Vagina (tissue), 2 donors: ENCODE measurements at places on chromosomes 5 and 9. TPM values are rescaled to one million over a fixed set of nuclear protein-coding genes. Genes with fewer than 3 reads are reported as not detected.

- DNase-seq: no peak
Measured at GRCh38 chr5:1658665-1659064, 134.9 kb upstream of the LPCAT1 start.

GRCh38 chr9:136762915-136763648, 1.2 kb downstream of the LCN15 start:
- no peak for DNase-seq

GRCh38 chr5:66606713-66607112, 10.5 kb downstream of the MAST4 start:
- DNase-seq: no peak

Gene DPYSL3
- total RNA-seq: 68.5 TPM

DNA sequence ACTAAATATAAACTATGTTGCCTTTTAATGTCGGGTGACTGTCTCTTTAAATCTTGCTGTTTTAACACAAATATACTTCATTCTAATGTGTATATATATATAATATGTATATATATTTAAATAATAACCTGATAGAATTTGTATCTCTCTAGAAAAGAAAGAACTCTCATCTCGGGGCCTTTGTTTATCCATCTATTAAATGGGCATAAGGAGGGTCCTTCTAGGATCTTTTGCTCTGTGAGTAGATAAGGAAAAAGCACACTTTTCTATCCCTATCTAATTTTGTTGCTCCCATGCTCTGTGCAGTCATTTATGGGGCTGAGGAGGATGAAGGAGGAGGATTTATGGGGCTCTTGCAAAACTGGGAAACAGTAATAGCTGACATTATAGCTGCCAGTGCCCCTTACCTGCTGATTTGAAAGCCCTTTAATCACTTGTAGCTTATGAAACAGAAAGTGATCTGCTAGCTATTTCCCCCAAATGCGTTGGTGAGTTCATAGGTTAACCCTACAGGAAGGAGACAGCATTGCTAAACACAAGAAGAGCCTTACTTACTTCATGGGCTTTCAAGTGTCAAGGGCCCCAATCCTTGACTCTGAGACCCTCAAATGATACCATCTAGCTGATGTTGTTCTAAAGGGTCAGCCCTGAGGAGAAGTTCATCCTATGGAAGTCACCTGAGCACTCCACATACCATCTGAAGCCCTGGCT, 5.8 kb upstream of the PPARGC1B start:
- DNase-seq: no peak

GRCh38 chr9:18421391-18421790, 52.6 kb upstream of the ADAMTSL1 start:
- DNase-seq: no peak

DNA sequence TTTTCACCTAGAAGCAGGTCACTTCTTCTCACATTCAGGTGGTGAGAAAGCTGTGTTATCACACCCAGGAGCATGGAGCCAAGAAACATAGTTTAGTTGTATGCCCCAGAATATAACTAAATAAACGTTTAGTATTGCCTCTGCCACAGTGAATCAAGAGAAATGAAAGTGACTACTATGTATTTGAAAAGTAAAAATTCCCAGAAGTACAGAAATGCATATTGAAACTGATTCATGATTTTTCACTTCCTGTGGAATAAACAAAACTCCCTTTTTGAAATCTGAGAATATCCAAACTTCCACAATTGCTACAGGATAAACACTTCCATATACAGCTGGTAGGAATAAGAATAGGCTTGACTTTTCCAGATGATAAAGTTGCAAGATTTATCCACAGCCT, 15.3 kb upstream of the NINJ1 start:
- DNase-seq: no peak

GRCh38 chr5:65017636-65018035, 248.9 kb downstream of the CWC27 start:
- DNase-seq: no peak

DNA sequence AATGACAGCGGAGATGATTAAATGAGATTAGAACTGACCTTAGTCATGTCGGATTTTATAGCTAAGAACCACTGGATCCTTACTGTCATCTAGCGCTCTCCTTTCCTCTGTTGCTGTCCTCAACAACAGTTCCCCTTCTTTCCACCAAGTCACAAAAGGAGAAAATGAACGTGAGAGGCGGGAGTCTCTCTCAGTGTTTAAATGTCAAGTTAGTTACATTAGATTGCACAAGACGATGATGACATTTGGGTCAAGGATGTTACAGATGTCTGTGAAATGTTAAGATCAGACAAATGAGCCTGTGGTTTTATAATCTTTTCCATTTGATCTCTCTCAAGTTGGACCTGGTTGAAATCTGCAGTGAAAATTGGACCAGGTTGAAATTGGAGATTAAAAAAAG, 53.5 kb downstream of the FBXO38 start:
- no peak for DNase-seq

GRCh38 chr9:98357921-98358535, 102.6 kb upstream of the TBC1D2 start:
- no peak for DNase-seq

- DNase-seq: no peak
Measured at GRCh38 chr9:31541721-31542281, 842.6 kb upstream of the ACO1 start.

Gene OR1J4
- not detected for total RNA-seq

DNA sequence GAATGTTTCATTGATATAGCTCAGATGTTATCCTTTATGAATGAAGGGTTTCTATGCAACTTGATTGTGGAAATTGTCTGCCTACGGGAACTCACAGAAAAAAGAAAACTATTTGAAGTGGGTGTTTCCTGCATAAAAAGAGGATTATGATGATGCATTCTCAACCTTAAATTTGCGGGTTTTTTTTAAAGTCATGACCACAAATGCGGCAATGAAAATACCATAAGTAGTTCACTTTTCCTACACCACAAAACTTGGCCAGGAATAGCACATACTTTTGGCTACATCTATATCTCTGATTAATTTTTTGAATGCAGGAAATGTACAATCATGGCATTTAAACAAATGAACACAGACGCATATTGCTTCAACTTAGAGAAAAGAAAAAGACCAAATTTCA, 754.7 kb downstream of the DTWD2 start:
- no peak for DNase-seq

GRCh38 chr5:161064297-161064696, 212.3 kb upstream of the ATP10B start:
- DNase-seq: no peak

- no peak for DNase-seq
Measured at GRCh38 chr5:134576386-134577021, 51.0 kb downstream of the JADE2 start.

DNA sequence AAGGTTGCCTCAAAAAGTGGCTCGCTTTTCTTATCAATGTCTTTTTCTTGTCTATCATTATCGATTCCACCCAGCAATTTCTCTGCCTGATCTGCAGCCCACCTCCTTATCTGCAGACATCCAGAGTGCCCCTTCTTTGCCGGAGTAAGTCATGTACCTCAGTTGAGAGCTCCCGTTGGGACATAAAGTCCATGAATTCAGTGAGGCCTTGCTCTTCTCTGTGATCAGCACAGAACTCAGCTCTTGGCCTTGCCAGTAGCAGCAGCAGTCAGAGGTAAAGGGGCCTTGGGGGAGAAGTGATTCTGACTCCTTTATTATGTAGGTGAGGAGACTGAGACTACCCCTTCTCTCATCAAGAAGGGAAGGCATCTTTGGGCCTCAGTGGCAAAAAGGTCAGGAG, 24.9 kb upstream of the DCAF12 start:
- no peak for DNase-seq

DNA sequence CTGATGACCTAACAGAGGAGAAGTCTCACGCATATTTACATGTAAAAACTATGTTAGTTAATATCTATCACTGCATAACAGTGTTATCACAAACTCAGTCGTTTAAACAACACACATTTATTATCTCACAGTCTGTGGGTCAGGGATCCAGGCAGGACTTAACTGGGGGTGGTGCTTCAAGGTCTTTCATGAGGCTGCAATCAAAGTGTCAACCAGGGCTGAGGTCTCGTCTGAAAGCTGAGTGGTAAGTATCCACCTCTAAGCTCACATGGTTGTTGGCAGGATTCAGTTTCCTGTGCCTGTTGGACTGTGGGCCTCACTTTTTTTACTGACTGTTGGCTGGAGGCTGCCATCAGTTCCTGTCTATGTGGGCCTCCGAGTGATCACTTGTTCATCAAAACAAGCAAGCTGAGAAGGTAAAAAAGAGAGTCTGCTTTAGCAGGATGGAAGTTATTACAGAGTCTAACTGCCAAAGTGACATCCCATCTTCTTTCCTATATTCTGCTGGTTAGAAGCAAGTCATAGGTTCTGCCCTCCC, 188.6 kb downstream of the CARTPT start:
- DNase-seq: no peak

Gene TMC1
- total RNA-seq: not detected

DNA sequence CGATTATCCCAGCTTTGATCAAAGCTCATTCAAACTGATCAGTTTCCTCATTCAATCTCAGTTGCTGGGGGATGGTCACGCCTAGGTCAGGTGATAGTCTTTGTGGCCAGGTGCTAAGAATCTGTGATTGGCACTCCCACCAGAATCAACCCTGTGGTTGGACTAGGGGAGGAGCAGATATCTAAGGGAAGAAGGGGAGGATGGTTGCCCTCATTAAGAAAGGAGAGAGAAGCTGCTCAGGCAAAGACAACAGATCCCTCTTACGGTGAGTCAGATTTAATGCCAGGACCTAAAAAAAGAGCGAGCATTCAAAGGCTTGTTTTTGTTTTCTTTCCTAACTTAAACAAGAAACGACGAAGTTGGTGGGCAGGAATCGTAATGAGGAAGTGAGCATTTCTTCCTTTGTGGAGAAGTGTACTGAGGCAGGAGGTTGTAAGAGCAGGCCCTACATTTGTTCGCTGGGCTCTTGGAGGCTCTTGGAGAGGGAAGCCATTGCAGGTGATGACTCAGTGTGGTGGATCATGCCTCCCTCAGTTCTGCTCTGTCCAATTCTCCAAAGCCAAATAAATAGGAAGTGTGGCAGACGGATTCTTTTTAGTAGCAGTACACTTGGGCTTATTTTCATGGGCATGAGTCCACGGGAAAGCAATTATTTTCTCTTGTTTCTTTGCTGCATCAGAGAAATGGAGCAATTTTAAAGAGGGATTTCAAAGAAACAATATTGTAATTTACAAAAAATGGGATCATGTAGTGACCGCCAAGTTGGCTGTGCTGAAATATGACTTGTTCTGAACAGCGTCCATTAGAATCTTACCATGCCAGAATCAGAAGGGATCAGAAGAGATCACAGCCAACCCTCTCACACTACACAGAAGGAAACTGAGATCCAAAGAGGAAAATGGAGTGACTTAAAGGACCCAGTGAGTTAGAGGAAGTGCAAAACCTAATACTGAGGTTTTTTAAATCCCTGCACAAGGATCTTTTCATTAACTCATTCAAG, 18.7 kb upstream of the TGFBR1 start:
- DNase-seq: no peak

GRCh38 chr5:154059039-154059430, 20.3 kb downstream of the MFAP3 start:
- DNase-seq: no peak

- no peak for DNase-seq
Measured at GRCh38 chr5:172567294-172567693, 73.8 kb upstream of the NEURL1B start.

Gene PAX5
- total RNA-seq: 0.25 TPM

DNA sequence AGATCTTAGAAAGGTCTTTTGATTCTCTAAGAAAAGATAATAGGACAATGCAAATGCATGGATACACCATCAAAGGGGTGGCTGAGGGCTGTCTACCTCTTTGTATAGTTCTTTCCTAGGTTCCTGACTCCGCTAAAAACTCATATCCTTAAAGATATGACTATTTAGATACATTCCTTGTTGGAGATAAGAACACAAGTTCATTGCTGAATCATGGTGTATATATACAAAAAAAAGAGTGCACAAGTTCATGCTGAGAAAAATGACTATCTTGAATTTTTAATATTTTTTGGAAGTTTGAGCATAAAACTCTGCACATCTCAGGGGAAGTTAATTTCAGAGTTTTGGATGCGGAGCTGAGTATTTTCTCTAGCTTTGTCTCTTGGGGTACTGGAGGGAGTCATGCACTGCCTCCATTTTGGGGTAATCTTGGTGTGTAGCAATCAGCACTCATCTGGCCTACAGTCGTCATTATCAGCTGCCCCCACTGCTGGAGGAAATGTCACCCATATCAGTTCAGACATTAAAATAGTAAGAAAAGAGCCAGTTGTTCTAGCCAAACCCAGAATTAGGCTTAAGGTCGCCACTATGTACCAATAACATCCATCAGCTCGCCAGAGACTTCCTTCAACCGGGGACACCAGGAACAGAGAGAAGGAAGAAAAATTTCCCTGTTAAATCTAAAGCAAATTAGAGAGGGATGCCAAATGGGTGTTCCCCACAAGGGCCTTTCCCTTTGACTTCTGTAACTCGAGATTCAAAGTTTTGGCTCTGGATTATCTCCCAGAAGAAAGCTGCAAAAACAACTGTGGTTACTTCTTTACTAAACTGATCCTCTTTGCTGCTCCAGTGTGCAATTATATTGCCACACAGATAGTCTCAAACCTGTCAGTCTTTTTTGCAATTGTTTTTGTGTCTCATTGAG, 49.0 kb downstream of the PTTG1 start:
- no peak for DNase-seq

Gene TNPO1
- 72.7 TPM for total RNA-seq

- no peak for DNase-seq
Measured at GRCh38 chr5:142184988-142185387, 76.4 kb downstream of the NDFIP1 start.

Gene PCDHB13
- 3.7 TPM for total RNA-seq

Gene GABRA6
- not detected for total RNA-seq
